Trophoblast cell (in vitro differentiated cells and primary cell): ENCODE measurements at places on chromosomes 11 and 22.

GRCh38 chr11:128506999-128507611, 80.3 kb downstream of the ETS1 start:
- DNase-seq, result no peak

DNA sequence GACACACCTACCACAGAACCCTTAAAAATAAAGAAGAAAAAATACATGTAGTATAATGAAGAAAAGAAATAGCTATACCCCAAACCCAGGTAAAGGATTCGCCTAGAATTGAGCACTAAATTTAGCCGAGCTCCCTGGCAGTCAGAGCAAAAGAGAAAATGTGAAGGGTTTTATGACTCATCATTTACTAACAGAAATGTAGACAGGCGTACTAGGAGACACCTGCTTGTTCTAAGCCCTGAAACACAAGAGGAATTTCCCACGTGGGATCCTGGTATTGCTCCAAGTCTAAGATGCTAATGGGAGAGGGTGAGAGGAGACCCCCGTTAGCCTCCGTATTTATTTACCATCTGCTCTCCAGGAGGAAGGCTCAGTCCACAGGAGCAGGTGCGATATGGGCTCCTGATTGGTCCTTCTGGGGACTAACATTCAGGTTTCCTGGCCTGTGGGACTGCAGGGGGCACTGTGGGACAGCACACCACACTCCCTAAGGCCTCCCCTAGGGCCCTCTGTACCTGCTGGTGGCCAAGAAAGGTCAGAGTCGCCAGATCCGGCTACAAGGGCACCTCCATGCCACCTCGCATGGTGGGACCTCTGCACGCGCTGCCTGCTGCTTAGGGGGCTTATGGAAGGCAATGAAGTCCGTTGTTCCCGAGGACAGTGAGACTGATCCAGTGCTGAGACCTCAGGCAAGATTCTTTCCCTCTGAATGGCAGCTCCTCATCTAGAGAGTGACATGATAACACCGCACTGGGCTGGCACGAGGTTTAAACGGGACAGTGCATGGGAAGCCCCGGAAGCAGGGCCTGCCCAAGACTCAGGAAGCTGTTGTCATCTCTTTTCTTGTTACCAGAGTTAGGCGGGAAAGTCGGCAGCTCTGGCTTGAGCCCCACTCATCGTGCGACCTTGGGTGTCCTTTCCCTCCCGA, 25.8 kb downstream of the KCNC1 start:
- DNase-seq, result peak; percentile 70

- DNase-seq, result no peak
Measured at GRCh38 chr11:67117176-67117575, 1.9 kb upstream of the KDM2A start.

DNA sequence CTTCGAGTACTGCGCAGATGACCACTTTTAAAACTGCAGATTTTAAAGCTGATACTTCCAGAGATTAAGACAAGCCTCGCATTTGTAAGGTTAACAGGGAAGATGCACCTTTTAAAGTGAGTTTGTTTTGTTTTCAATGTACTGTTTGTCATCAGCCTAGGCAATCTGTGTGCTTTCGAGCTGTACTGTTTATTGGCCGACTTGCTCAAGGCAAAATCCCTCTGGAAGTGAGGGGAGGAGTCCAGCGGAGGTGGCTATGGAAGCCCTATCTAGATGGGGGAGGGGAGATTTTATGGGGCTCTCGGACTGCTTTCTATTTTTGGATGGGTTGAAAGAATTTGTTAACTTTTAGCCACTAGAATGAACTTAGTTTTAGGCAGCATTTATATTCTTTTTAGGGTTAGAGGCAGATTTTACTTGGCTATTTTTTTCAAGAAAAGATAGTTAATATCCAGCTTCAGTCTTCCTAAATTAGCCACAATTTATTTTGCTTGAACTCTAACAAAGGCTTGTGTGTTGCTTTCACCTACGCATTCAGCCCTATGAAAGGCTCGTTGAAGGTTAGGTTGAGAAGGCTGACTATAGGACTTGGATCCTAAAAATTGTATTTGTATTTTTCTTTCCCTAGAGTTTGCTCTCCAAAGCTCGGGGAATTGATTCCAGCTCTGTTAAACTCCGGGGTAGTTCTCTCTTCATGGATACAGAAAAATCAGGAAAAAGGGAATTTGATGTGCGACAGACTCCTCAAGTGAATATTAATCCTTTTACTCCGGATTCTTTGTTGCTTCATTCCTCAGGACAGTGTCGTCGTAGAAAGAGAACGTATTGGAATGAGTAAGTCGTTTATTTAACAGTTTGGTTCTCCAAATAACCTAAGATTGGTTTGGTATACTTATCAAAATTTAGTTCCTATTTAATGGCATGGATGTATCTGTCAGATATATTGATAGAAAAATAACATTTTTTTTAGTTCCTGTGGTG, 2.1 kb downstream of the WEE1 start:
- peak; percentile 49 for DNase-seq

DNA sequence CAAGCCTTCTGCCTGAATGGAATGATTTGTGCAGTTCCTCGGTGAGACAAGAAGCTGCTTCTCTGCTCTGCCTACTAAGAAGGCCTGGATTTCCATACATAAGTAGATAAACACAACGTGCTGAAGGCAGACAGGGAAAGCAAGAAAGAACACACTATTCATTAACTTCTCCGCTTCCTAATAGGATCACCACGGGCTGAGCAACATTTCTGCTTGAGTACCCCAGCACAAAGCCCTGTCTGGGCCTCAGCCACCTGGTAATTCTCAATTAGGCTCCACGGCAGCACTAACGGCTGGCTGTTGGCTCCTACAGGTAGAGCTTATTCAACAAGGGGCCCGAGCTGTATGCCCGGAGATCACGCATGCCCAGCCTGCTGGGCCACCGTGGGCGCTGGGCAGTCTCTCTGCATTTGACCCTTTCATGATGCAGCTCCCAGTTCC, 1156.6 kb downstream of the TBC1D22A start:
- no peak for DNase-seq

DNA sequence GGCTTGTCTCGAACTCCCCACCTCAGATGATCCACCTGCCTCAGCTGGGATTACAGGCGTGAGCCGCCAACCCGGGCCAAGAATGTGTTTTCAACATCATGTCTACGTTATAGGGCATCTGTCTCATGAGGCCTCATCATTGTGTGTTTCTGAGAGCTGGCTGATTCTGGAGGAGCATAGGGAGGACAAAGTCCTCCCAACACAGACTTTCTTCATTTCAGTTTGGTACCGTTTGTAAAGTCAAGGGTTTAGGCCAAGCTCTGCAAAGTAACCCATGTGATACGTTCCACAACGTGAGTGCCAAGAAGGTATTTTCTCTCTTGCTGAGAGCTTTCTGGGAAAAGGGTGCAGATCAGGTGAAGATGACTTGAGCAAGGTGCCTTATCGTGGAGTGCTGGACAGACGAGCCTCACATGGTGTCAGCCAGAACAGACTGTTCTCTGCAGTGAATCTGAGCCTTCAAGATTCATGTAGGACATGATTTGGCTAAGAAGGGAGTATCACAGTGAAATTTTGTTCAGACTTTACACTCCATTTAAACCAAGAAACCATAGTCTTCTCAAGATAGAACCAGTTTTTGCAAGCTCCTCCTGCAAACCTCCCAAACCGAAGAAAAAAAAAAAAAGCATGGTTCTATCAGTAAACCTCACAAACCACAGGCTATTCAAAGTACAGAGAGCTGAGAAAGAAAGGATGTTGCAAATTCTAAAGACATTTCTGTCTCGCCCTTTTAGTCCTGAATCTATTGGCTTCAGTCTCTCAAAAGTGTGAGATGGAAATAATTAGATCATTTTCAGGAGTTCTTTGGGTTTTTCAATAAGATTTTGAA, 71.7 kb downstream of the DBX1 start:
- DNase-seq, result no peak

- no peak for DNase-seq
Measured at GRCh38 chr11:31060880-31061279, 308.7 kb downstream of the DCDC1 start.

- DNase-seq, result no peak
Measured at GRCh38 chr11:116225784-116226585, 546.8 kb downstream of the BUD13 start.

GRCh38 chr22:44975427-44976262, 34.2 kb downstream of the PHF21B start:
- peak; percentile 85 for DNase-seq

- DNase-seq, result no peak
Measured at GRCh38 chr22:20243537-20244249, 24.4 kb downstream of the RTN4R start.

DNA sequence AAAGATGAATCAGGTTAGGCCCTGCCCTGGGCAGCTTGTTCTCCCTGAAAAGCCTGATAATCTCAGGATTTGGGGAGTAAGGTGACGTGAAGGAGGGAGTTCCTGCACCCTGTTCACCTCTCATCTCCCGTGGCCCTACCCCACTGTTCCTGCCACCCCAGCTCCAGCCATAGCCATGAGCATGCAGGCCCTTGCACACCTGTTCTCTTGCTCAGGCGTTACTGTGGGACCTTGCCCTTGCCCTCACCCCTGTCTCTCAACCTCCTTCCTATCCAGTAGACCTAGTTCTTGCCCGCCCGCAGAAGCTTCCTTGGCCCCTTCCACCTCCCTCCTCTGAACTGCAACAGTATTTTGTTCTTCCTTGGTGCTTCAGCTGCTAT, 15.0 kb downstream of the TSKU start:
- DNase-seq, result no peak

DNA sequence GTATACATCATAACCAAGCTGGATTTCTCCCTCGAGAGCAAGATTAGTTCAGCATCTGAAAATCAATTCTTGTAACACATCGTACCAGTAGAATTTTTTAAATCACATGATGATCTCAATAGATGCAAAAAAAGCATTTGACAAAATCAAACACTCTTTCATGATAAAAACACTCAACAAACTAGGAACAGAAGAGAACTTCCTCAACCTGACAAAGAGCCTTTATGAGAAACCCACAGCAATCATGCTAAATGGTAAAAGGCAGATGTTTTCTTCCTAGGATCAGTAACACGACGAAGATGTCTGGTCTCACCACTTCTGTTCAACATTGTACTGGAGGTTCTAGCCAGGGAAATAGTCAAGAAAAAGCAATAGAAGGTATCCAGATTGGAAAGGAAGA, 34.1 kb upstream of the TMPRSS4 start:
- DNase-seq, result no peak

DNA sequence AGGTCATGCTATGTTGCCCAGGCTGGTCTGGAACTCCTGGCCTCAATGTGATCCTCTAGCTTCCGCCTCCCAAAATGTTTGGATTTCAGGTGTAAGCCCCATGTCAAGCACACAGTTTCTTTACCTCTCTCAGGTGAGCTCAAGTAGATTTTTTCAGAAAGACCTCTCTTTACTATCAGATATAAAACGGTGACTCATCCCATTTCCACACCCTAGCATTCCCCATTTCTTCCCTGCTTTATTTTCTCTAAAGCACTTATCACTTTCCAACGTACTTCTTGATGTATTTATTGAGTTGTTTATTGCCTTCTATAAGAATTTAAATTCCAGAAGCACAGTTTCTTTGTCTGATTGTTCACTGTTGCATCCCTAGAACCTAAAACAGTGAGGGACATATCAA, 3.7 kb downstream of the TSG101 start:
- peak; percentile 1 for DNase-seq

DNA sequence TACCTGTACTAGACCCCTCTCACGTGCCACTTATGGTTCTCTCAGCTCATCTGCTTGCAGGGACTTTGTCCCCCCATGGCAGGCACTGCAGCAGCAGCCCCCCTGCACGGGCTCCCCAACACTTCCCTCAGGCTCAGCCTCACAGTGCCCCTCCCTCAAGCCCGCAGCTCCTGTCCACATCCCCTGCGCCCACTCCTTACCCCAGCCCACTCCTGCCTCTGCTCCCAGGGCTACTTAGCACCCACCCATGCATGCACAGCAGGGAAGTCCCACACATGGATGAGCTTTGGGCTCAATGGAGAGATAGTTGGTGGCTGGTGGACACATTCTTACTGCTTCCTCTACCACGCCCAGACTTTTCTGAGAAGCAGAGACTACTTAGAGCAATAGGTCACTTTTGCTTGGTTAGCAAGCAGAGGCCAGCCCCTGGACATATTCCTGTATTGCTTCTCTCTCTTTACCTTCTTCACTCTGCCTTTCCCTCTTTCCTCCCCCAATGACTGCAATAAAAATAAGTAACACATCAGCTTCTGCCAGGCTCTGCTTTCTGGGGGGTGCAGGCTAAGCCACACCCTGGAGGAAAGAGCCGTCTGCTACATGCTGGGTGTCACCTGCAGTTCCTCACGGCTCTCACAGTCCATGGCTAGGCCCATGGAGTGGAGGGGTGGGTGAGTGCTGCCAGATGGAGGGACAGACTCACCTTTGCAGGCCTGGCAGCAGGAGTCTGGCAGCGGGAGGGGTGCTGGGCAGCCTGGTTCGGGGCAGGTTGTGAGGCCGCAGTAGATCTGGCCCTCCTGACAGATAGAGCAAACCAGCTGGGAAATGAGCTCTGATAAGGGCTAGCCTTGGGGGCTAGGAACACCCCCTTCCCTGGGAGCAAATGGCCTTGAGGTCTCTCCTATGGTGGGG, 23.4 kb downstream of the CHRDL2 start:
- DNase-seq, result no peak

DNA sequence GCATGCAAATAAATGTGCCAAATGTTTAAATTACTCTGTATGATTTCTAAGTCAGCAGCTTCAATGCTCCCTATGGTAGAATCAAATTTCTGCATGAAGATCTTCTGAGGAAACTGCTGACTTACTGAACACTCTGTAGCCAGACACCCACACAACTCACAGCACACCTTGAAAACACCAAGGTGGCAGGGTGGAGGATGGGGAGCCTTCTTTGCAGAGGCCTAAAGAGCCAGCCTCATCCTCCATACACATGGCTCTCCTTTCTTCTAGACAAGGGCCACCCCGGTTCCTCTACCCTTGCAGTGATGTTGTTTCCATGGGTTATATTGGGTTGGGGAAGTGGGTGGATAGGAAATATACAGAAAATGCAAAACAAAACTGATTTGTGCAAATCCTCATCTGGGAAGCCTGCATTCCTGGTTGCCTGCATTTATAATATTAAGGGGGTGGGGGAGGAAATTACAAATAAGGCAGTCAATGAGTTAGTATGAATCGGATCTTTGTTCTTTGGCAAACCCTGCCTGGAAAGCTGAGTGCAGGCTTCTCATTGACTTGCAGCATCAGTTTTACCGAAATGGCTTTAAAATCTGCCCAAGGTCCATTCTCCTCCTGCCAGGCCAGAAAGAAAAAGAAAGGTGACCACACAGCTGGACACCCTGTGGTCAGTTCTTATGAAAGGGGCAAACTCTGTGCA, 15.8 kb upstream of the ETS1 start:
- no peak for DNase-seq

DNA sequence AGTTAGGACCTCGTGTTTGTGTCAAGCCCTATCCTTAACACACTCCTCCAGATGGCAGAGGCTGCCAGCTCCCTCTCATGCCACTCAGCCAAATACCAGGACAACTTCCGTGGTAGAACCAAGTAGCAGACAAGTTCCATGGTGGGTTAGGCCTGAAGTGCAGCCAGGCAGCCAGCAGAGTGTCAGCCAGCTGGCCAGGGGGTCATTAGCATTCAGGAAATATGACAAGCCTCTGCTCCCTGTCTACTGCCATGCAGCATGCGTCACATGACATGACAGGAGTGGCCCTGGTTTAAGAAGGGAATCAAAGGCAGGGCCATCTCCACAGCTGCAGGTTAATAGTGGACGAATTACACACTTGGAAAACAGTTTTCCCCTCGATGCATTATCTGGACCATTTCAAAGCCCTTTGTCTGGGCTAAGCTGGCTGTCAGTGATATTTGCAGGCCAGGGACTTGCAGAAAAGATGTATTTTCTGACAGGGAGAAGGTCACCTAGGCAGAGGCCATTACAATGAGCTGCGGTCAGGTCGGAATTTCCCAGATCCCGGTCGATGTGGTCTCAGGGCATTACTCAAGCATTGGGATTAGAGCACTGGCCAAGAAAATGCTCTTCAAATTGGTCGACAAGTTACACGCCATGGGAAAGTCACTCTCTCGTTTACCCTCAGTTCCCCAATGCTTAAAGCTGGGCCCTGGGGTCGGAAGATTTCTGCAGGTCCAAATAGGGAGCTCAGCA, 461.7 kb upstream of the CADM1 start:
- DNase-seq, result no peak
